ENCODE measurements at places on chromosomes 13 and 19. TPM values are rescaled to one million over a fixed set of nuclear protein-coding genes. Genes with fewer than 3 reads are reported as not detected.

- peak overlapping the region; percentile 69 for H3K27ac ChIP-seq
- no peaks in the 10 kb centered on the region for H3K36me3 ChIP-seq
- DNase-seq, result no peak
- no peaks in the 10 kb centered on the region for H3K27me3 ChIP-seq
These were observed 24.6 kb upstream of the ZNF846 start for GRCh38 chr19:9793071-9793591.

GRCh38 chr13:30861836-30862467 lies 44.1 kb upstream of the MEDAG start:
- H3K27me3 ChIP-seq, result no peaks in the 10 kb centered on the region
- H3K4me1 ChIP-seq, result no peaks in the 10 kb centered on the region

DNA sequence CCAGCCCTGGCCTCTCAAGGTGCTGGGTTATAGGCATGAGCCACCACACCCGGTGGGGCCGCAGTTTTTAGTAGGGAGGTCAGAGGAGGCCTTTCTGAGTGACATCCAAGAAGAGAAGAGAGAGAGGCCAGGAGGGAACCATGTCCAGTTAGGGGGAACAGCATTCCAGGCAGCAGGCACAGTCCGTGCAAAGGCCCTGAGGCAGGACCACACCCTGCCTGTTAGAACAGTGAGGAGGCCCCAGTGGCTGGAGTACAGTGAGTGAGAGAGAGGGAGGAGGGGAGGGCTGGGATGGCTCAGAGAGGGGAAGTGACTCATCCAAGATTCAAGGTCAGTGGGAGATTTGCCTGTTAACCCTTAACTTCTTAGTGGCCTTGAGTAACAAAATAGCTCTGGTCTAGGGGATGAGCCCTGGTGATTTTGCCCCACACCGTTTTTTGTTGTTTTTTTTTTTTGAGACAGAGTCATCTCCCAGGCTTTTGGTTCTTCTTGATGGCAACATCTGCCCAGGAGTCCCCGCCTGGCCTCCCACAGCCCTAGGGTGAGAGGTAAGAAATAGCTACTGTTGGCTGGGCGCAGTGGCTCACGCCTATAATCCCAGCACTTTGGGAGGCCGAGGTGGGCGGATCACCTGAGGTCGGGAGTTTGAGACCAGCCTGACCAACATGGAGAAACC lies 2.7 kb upstream of the PLIN3 start:
- DNase-seq, result no peak
- H3K27me3 ChIP-seq, result no peaks in the 10 kb centered on the region
- no peaks in the 10 kb centered on the region for H3K4me1 ChIP-seq

The ADAT3 gene
- total RNA-seq, result 5.3 TPM

The NXNL1 gene
- total RNA-seq, result not detected

DNA sequence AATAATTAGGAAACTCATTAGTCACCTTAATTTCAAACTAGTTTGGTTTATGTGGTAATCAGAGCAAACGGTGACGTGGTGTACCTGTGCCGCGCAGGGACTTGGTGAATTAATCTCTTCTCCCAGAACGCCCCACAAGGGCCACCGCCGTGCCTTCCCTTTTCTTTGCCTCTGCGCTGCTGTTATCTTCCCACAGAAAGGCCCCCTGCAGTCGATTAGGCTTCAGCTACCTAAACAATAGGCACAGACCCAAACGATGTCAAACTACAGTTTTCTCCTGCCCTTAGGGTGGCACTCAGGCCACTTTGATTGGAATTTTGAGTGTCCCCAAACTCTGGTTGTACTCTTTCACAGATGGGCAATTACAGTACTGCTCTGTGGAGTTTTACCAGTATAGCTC lies 115.5 kb downstream of the GGACT start:
- no peaks in the 10 kb centered on the region for H3K4me1 ChIP-seq
- no peak overlapping the region for H3K4me3 ChIP-seq
- DNase-seq, result no peak
- H3K36me3 ChIP-seq, result no peaks in the 10 kb centered on the region
- H3K27me3 ChIP-seq, result no peaks in the 10 kb centered on the region

DNA sequence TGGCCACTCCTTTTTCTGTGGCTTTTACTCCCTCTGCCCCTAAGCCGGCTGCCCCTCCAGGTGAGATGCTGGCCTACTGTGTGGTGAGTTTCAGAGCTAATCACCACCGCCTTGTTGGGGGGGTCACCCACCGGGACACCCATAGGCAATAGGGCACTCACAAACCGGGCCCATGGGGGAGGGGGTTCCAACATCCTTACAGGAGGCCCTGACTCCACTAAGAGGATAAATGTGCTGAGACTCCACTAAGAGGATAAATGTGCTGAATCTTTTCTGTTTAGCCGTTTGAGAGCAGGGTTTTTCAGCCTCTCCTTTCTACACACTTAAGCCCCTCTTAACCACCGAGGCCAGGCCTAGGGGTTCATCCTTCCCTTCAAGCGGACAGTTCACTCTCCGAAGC lies 73.7 kb downstream of the SLC15A1 start:
- no peak overlapping the region for H3K27ac ChIP-seq
- no peak overlapping the region for H3K4me3 ChIP-seq
- no peak for DNase-seq
- no peaks in the 10 kb centered on the region for H3K27me3 ChIP-seq
- H3K36me3 ChIP-seq, result no peaks in the 10 kb centered on the region
- H3K4me1 ChIP-seq, result peaks cover 4% of the 10 kb centered on the region

DNA sequence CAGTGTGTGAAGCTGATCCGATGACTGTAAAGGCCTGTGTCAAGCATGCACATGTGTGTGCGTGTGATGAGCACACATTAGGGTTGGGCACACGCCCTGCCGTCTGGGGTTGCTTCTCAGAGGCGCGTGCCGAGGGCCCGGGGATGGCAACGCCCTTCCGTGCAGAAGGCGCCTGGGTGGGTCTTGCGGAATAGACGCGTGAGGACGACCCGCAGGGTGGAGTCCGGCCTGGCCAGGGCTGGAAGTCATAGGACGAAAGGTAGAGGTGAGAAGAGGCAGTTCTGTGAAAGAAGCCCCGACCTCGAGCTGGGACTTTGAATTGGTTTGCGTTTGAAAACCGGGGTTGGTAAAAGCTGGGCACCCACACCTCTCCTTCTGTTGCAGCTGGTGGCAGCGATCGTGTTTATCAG lies 35.7 kb downstream of the TMEM255B start:
- no peaks in the 10 kb centered on the region for H3K36me3 ChIP-seq
- H3K4me1 ChIP-seq, result no peaks in the 10 kb centered on the region
- H3K27ac ChIP-seq, result no peak overlapping the region
- H3K27me3 ChIP-seq, result no peaks in the 10 kb centered on the region
- DNase-seq, result no peak
- H3K4me3 ChIP-seq, result no peak overlapping the region
